Thymus (tissue), 14 donors: ENCODE measurements at places on chromosomes 4 and X. TPM values are rescaled to one million over a fixed set of nuclear protein-coding genes. Genes with fewer than 3 reads are reported as not detected.

DNA sequence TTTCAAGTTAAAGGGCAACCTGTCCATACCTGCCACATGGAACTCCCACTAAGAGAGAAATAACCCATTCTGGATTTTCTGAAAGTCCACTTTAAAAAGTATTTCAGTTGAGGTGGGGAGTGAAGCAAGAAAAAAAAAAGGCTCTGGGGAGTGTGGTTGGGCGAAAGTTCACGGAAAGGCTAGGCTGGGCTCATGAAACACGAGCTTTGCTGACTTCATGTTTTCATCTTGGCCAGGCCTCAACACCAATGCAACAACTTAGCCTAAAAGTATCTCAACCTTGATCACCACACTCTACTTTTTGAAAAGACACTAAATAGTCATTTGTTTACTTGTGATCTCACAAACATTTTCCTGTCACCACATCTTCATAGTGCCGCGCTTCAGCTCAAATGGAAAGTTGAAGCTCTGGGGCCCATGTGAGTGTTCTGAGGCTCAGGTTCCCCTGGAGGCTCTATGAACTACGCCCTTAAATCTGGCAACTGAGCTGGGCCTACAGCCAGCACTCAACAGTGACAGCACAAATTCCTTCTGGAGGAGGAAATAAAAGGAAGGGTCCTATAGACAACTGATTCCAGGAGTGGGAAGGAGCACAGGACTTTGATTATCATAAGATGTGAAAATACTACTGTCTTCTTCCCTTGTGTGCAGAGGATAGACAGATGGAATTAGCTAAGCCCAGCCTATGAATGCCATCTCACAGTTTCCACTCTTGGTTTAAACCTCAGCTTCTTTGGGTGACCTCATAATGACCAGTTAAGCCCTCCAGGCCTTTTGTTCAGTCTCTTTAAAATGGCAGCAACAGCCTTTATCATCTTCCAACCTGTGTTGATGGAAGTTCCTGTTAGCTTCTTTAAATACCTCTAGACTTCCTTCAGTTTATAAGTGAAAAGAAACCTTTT, 5.1 kb downstream of the CD40LG start:
- DNase-seq: no peak

- DNase-seq: no peak
These were observed 51.7 kb downstream of the GASK1B start for GRCh38 chr4:158121161-158121579.

GRCh38 chr4:149754526-149754925, 61.1 kb downstream of the IQCM start:
- no peak for DNase-seq

GRCh38 chr4:3409571-3410091, 32.1 kb upstream of the HGFAC start:
- no peak for DNase-seq

DNA sequence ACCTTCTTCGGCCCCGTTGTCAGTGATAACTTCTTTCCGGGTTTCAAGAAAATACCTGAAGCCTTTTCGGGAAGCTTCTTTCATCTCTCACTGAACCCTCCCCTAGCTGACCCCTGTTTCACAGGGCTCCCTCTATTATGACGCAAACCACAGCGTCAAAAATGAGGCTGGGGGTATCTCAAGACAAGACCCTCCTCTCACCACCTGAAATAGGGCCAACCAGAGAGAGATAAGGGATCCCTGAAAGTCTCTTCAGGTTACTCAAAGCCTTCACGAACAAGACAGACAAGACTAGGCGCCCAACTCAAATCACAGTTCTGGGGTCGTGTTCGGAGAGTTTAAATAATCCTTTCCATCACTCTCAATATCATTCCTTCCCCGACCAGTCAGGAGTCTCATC, 1.2 kb downstream of the PHF8 start:
- DNase-seq: no peak

GRCh38 chrX:133250184-133251100, 32.3 kb upstream of the TFDP3 start:
- DNase-seq: no peak

PLP1 gene
- 9.6 TPM for total RNA-seq

GRCh38 chr4:100935090-100935489, 412.2 kb downstream of the PPP3CA start:
- no peak for DNase-seq

- DNase-seq: no peak
These were observed 560.8 kb downstream of the FGF13 start for GRCh38 chrX:138150709-138151108.

IL15 gene
- 9.1 TPM for total RNA-seq

RHOXF1 gene
- 0.42 TPM for total RNA-seq

NAT8L gene
- total RNA-seq: 0.09 TPM
